ENCODE measurements at places on chromosomes 5 and 9. TPM values are rescaled to one million over a fixed set of nuclear protein-coding genes. Genes with fewer than 3 reads are reported as not detected.

CAMK4 gene
- total RNA-seq = 56.9 TPM

SPINK4 gene
- total RNA-seq = not detected

ZNF883 gene
- total RNA-seq = not detected

DAB2IP gene
- total RNA-seq = 0.05 TPM

PCDHB2 gene
- total RNA-seq = not detected

NELFB gene
- total RNA-seq = 72.1 TPM
